ENCODE measurements at places on chromosomes 5 and 9.

DNA sequence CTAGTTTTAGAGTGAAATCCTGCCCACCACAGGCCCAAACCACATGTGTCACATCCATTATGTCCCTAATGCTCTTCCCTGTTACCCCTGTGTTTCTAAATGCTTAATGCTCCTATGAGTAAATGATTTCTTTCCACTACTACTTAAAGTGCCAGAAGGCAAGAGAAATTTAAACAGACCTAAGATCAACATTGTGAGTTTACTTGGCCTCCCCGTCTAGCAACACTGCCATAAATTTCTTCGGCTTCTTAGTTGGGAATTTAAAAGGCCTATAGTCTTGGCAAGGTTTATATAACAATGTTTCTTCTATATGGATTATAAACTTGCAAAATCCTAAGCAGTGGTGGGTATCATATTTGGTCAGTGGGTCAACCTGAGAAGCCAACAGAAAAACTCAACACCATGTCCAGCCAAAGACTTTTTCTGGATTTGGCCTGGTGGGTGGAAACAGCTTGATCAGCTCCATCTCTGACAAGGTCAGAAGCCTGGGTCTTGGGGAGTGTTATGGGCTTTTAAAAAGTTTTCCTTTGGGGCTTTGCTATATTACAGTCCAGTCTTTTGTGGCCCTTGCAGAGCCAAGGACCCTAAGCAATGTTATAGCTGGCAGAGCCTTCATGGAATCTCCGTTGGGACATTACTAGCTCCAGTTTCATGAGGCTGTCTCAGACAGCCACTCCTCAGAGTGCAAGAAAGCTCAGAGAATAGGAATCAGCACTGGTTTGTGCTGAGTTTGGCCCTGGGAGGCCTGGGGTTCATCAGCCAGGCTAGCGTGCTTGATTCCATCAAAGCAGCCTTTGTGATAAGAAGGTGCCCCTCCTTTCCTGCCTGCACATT is 119.8 kb downstream of the PRDM6 start:
- DNase-seq: no peak

DNA sequence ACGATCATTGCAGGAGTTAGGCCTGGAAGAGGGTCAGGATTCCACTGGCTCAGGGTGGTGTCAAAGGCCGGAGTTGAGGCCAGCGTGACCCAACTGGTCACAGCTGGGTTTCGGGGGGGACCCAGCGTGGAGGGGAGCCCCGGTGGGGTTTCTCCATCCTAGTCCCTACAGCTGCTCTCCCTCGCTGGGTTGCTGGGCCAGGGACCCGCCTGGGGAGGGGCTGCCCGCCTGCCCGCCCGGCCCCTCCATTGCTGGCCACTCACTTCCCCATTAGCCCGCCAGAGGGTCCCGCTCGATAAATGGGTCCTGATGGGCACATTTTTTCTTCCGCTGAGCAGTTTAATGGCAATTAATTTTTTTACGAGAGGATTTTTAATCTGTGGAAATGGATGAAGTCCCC is 8.8 kb downstream of the CCDC187 start:
- DNase-seq: no peak

DNA sequence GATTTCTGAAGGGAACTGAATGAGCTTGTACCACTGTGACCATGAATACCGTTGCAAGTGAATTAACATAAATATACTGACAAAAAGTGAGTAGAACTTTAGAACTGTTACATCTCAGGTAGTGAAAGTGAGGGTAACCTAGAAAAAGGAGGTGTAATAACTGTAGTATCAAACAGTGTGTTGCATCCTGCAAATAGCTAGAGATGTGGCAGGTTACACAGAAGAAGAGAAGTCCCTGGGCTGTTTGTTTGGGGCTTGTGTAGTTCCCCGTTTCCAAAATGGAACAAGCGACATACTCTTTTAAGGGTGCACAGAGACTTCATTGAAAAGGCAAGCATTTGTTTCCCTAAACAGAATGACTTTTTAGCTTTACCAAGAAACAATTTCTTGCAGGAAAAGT is 214.8 kb downstream of the NR3C1 start:
- no peak for DNase-seq

DNA sequence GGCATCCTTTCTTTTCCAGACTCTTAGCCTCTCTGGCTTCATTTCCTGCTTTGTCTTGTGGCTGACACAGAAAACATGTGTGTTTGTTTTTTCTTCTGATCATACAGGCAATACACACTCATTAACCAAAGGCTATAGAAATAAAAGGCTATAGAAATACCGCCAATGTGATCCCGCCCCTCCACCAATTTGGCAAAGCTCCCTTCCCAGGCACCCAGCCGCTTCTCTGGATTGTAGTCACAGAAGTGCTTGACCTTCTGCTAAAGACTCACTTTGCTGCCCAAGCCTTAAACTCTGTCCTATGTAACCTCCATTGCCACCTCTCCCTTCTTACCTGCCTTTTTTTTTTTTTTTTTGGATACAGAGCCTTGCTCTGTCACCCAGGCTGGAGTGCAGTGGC is 5.3 kb downstream of the TXNDC15 start:
- no peak for DNase-seq

- DNase-seq: no peak
These were observed 7.4 kb downstream of the NPR2 start for GRCh38 chr9:35798658-35799374.

DNA sequence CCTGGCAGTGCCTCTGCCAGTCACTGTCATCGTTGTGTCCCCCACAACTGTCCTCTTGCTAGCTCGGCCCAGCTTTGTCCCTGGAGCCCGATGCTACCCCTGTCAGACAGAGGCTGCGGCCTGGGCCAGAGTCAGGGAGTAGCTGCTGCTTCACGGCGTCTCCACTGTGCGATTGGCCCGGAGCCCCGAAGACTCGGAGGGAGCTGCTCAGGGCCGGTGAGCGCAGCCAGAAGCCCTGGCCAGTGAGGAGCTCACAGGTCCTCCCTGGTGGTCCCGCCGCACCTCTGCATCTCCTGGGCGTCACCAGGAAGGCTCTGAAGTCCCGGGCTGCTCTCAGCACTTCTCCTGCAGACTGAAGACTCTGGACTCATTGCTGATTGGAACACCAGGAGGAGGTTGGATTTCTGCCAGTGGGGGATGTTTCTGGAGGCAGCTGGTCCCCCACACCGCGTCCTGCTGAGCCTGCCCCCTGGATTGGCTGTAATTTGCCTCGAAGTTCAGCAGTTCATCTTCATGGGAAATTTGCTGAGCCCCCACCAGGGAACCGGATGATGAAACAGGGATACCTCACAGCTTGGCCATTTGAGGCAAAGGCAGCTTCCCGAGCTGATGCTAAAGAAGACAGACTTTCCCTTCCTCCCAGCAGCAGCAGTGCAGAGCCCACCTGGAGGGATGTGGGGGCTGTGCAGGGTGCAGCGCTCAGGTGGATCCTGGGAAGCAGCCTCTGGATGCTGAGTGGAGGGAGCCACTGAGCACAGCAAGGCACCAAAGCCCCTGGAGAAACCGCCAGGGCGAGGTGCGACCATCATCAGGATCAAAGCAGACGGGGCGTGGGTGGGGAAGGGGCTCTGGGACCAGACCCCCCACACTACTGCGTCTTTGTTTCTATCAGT is 45.6 kb downstream of the USP20 start:
- no peak for DNase-seq

GRCh38 chr5:54851449-54851848 is 133.9 kb downstream of the ESM1 start:
- DNase-seq: no peak

DNA sequence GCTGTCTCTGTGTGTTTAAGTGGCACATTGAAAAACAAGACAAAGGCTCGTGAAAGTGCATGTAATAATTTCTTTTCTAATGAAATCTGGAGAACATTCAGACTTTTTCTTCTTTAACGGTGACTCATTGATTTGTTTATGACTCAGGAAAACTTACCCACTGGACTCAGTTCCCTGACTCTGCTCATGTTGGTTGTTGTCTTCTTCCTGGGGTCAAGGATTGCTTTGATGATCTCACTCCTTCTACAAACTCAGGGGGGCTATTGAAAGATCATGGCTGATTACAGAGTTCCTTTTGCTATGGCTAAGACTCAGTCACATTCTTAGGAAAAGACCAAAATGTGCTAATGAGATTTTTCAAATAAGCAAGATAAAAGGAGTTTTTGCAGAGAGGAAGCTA is 141.1 kb upstream of the DAP start:
- no peak for DNase-seq

GRCh38 chr5:133420440-133421301 is 191.7 kb downstream of the FSTL4 start:
- DNase-seq: no peak

GRCh38 chr9:113955076-113955752 is 79.1 kb downstream of the ZNF618 start:
- DNase-seq: no peak

DNA sequence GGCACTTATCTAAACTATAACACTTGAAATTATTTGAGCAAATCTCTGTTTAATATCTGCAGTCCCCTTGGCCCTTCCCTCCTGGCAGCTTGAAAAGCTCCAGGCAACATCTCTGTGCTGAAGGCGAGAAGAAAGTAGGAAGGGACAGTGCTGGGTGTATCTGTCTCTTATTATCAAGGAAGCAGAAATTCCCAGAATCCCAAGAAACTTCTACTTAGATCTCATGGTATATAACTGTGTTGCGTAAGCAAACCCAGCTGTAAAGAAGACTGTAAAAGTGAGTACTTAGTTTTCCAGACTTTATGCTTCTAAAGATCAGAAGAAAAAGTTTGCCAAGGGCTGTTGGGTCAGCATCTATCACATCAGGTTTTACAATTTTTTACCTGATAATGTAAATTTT is 1869.8 kb downstream of the MAT2B start:
- no peak for DNase-seq

DNA sequence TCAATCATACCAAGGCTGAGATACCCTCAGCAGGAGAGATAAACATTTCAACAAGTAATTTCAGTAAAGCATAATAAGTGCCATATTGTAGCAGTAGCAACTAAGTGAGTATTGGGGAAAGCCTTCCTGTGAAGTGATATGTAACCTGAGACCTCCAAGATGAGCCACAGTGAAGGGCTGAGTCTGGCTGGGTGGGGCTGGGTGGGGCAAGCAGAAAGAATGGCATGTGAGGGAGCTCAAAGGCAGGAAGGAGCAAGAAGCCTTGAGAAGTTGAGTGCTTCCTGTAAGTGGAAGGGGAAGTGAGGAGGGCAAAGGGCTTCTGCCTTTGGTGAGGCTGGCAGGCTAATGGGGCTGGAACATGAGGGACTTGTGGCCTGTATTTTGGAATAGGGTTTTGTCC is 19.7 kb upstream of the ASTN2 start:
- no peak for DNase-seq

DNA sequence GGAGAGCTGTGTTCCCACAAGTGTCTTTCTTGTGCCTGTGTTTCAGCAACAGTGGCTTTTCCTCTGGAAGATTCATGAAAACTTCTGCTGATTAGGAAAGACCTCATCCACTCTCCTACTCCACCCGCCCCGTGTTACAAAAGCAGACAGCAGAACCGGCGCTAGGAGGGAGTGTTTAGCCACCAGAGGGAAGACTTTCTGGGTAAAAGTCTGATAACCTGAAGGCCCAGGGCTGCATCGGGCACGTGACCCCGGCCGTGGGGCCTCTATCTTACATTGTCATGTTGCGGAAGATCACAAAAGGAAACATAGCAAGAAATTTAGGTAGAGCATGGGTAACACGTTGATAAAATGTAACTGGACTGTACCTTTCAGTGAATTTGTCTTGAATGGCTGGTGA is 32.0 kb upstream of the DMRT2 start:
- DNase-seq: no peak

- DNase-seq: no peak
These were observed 746.7 kb upstream of the C9orf72 start for GRCh38 chr9:28319981-28320380.

DNA sequence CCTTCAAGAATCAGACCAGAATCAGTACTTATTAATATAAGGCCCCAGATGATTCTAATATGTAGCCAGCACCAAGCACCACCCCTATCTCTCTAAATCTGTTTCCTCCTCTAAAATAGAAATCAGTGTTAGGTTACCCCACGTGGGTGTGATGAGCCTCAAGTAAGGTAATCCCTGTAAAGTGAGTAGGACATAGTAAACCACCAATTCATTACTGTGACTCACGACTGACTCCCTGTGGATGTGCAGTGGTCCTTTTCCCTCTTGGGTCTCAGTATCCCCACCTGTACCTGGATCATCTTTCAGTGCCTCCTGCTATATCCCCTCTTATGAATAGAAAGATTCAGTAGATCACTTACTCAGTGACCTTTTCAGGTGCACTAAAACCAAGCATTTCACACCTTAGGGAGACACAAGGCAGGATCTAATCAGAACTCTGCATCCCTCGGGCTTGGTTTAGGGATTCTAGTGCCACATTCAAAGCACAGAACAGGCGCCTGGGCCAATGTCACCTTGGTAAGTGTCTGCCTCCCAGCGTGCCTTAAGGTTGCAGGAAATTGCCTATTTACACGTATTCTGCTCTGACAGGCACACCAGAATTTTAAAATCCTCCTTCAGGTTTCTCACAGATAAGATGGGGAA is 12.2 kb upstream of the ALDH1B1 start:
- DNase-seq: no peak

DNA sequence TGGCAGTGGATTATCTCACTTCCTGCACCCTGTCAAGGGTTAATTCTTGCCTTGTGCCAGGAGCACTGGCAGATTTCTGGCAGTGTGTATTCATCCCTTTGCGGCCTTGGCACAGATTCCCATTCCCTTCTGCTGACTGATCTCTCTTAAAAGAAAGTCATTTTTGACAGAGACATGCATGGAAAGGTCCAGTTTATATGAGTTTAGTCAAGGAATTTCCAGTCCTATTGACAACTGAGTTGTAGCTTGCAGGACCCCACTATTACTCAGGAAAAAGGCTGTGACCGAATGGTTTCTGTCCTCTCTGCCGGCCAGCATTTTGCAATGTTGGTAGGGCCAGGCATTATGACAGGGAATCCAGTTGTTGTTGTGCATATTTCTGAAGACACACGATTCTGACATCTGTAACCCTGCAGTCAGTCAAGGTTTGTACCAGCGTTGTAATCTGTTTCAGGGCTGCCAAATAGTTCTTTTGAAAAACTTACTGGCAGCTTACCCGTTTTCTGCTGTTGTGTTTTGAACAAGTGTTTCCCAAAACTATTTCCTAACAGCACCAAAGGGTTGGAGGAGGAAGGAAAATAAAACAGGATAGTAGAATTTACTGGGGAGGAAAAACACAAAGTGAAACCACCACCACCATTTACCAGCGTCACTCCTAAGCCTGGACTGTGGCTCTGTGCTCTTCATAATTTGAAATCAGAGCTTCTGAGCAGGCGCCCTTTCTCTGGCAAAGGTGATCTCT is 243.4 kb upstream of the KLF4 start:
- DNase-seq: no peak

- no peak for DNase-seq
These were observed 1126.9 kb upstream of the DMAC1 start for GRCh38 chr9:8926461-8926860.

DNA sequence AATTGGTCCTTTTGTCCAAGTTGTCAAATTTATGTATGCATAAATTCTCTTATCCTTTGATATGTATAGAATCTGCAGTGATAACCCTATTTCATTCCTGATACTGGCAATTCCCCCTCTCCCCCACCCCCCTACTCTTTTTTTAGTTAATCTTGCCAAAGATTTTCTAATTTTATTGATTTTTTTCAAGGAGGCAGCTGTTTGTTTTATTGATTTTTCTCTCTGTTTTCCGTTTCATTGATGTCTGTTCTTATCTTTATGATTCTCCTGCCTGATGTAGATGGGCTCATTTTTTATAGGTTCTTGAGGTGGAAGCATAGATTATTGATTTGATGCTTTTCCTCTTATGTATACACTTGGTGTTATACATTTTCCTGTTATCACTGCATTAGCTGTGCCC is 34.4 kb downstream of the SMC5 start:
- DNase-seq: no peak

All from CD8-positive, alpha-beta T cell (primary cell).